ENCODE measurements at places on chromosomes 2 and 18.

GRCh38 chr2:178666458-178666857, 140.8 kb downstream of the TTN start:
- no peak for DNase-seq

GRCh38 chr2:167183931-167184330, 295.7 kb downstream of the XIRP2 start:
- no peak for DNase-seq

DNA sequence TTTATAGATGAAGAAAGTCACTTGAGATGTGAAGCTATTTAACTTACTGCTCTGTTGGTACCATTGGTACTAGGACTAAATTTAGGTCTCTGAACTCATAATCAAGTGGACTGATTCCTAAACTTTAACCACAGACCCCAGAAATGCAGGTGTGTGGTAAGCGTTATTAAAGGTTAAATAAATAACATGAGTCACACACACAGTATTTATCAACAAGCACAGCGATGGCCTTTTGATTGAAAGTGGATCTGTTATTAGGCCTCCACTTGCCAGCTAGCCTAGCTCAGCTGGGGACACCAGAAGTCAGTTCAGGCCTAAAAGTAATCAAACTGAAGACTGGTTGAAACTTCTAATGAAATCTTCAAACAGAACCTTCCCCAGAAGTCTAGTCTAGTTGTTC, 161.3 kb upstream of the DPP10 start:
- DNase-seq = no peak

DNA sequence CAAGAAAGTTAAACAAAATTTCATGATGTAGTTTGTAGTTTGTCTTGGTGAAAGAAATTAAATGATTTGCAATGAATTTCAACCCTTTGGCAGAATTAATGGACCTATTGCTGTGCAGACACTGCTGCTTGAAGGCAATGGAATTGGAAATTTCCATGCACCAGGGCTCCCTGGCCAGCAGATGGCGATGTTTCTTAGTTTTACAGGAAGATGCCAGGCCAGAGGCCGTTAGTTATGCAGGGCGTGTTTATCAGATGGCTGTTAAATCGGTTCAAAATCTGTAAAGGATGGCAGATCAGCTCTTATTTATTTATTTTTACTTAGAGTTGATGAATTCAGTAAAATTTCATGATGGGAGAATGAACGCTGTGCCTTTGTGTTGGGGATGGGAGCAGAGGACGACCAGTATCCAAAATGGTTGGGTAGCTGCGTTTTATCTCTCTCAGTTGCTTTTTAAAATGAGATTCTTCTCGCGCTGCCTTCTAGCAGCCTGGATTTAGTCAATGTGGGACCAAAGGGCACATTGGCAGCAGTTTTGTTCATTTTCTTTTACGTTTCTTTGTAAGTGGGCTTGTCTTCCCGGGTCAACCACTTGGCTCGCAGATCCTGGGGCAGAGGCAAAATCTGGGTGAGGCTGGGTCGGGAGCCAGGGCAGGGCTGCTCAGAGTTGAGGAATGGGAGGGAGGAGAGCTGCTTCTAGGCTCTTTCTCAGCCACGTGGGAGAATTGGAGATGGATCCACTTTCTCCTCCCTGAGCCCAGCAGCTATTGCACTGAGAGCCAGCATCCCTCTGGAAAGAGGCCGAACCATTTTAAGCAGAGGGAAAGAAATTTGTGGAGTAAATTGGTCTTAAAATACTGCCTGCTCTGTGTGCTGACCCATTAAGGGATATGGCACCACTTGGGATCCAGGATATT, 344.0 kb downstream of the PIK3C3 start:
- peak; percentile 57 for DNase-seq

GRCh38 chr2:75079575-75079974, 119.7 kb downstream of the TACR1 start:
- no peak for DNase-seq

DNA sequence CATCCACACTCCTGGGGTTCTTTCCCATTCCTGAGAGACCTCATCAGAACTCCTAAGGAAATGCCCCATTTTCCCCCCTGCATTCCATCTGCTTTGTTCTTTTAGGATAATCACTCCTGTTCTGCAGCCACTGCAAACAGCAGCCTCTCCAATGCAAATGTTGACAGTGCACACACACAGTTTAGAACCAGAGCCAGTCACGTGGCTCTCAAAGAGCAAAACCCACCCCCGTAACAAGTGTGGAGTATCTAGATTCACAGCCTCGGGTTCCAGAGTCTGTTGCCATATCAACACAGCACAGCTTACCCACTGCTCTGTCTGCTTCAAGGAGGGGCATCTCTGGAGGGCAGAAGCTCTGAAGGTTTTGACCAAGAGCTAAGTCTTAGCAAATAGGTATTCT, 180.0 kb downstream of the NAPG start:
- no peak for DNase-seq

GRCh38 chr2:70767079-70767698, 811 bp downstream of the ADD2 start:
- DNase-seq = no peak

GRCh38 chr18:77376043-77376732, 126.5 kb downstream of the GALR1 start:
- no peak for DNase-seq

- no peak for DNase-seq
These were observed 50.5 kb downstream of the OSBPL6 start for GRCh38 chr2:178244777-178245176.

DNA sequence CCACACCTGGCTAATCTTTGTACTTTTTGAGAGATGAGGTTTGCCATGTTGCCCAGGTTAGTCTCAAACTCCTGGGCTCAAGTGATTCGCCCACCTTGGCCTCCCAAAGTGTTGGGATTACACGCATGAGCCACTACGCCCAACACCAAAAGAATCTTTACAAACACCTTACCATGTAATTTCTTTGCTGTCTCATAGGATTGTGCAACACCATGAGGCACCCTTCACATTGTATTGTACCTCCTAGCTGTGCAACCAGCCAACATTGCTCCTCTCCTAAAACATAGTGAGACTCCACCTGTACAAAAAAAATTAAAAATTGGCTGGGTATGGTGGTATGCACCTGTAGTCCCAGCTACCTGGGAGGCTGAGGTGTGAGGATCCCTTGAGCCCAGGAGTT, 3.1 kb upstream of the MFSD6 start:
- no peak for DNase-seq

GRCh38 chr2:164008752-164009151, 272.9 kb upstream of the FIGN start:
- DNase-seq = no peak

DNA sequence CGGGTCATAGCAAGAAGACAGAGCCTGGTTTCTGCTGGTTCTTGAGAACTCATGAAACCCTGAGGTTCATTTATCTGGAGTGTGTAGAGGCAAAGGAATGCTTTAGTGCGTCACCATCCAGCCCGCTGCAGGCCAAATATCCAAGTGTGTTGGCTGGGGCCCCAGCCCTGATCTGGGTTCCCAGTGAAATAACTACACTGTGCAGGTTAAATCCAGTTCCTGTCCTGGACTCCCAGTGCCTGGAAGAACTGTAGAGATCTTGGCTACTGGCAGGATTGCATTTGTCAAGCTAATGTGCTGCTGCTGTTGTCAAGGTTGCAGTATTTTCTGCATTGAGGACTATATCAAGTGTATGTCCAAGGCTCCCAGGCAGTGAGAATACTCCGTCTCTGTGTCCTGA, 89.9 kb downstream of the MAPK4 start:
- DNase-seq = peak; percentile 84

DNA sequence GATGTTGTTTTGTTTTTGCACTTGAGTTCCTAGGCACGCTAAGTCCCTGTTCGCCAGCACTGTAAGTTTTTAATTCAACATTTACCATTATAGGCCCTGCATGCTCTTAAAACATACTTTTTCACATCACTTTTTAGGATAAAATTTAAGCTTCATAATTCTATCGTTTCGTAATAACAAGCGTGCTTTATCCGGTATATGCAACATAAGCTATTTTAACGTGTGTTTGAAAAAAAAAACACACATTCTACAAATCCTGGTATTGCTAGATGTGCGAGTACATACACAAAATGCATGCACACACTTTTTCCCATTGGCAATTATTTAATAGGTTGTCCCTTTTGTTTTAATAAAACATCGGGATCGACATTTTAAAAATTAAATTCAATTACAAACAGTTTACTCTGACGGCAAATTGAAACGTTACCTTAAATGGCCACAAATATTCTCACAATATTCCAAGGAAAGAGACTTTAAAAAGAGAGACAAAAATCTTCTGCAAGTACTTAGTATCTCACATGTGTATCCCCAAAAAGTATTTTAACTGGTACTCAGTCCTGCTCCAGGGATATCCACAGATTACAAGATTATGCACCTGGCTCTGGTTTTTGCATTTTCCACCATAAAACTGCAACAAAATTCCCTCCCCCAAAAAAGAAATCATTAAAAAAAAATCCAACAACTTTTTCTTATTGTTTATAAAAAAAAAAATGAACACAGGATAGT, 1.0 kb upstream of the TCF4 start:
- DNase-seq = no peak

- DNase-seq = no peak
These were observed 825 bp downstream of the GRB14 start for GRCh38 chr2:164620457-164620856.

GRCh38 chr2:18596993-18597392, 7.6 kb upstream of the NT5C1B start:
- DNase-seq = no peak

DNA sequence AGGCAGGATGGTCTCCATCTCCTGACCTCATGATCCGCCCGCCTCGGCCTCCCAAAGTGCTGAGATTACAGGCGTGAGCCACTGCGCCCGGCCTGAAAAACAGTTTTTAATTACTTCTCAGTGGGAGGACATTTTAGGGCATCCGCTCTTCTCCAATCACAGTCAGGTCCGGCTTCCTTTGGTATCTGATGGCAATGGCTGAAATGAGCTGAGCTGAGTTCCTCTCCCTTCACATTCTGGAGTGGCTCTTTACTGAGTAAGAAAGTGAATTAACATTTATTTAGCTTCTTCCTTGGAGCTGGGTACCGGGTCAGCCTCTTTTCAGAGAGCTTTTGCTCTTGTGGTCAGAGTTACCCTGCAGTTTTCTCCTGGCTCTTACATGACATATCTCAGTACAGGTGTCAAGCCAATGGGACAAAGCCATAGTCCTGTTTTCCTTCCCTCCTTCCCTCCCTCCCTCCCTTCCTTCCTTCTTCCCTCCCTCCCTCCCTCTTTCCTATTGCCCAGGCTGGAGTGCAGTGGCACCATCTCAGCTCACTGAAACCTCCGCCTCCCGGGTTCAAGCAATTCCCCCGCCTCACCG, 1.1 kb upstream of the TTC27 start:
- no peak for DNase-seq

- DNase-seq = no peak
These were observed 533 bp downstream of the DHX57 start for GRCh38 chr2:38875227-38875575.

DNA sequence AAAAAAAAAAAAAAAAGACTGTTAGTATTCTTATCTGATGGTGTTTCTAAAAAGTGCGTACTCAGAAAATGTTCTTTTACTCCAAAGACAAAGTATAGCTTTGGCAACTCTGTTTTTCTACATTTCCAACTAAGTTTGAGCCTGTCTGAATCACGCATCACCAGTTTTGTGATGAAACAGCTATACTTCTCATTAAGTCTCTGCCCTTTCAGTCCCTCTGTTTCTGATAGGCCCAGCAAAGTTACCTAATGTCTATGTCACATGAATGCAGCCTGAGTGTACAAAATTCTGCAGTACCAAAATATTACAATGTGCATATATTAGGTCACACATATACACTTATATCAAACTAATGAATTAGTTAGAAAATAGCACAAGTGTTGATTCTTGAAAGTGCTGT, 22.4 kb downstream of the TWSG1 start:
- no peak for DNase-seq

DNA sequence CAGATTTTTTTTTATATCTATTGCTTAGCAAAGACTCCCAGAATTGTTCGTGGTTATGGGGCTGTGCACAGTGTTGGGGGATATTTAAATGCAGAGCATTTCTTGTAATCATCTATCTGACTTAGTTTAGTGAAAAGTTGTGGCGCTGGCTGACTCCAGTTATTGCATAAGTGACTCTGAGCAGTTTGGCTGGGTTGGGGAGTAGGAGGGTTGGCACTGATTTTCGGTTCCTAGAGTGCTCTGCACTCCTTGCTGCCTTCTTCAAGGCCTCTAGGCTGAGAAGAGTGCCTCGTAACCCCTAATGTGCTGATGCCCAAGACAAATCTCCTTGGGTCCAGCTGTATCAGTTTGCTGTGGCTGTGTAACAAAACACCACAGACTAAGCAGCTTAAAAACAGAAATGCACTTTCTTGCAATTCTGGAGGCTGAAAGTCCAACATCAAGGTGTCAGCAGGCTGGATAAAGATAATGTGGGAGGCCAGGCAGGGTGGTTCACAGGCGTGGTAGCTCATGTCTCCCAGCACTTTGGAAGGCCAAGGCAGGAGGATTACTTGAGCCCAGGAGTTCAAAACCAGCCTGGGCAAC, 6.5 kb upstream of the IMPA2 start:
- no peak for DNase-seq

DNA sequence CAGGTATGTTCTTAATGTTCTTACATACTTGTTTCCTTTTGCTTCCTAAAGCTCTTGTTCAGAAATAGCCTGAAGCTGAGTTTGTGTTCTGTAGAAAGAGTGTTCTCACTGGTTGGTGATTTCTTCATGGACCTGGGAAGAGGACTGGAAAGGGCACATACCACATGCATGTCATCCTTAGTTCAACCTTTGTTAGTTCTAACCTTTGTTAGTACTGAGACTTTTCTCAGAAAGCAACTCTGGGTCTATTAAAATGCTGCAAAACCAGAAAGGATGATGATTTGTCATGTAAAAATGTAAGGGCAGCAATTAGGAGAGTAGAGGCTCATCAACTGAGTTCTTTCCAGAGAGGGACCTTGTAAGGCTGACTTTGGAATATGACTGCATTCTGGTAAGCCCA, 2.5 kb upstream of the FAP start:
- DNase-seq = no peak

DNA sequence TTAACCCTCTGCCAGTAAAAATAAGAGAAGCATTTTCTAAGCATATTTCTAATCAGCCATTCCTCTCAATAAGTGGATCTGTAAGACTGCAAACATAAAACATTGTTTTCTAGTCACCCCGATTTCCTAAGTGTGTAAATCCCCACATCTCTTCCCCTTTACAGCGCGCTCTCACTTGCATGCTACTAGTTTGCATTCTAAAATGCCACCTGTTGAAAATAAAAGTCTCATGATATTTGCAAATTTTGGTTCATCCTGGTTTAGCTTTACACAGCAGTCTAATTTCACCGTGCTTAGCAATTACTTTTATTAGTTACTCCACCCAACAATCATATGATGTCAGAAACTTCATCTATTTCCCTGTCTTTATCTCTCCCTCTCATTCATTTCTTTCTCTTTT, 1230.7 kb upstream of the ZEB2 start:
- DNase-seq = no peak

DNA sequence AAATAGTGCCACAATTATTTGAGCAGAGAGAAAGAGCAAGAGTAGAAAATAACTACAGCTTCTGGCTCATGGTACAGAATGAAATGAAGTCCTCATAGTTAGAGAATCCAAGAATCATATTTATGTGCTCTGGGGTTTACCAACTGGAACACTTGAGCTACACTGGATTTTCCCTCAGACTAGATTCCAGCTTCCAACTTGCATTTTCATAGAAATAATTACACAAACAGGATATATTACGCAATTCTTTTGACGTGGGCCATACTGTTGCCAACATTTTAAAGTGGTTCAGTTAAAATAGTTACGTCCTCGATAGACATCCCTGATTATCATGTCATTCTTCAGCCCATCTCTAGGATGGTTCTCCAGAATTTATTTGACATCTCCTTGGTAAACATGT, 129.2 kb downstream of the ETAA1 start:
- no peak for DNase-seq

Data from heart left ventricle (tissue), 16 donors.